Activated T-helper 1 cell treated with Interleukin-2 at 50 U/mL for 16 hours (primary cell): ENCODE measurements at places on chromosomes 5 and 9.

DNA sequence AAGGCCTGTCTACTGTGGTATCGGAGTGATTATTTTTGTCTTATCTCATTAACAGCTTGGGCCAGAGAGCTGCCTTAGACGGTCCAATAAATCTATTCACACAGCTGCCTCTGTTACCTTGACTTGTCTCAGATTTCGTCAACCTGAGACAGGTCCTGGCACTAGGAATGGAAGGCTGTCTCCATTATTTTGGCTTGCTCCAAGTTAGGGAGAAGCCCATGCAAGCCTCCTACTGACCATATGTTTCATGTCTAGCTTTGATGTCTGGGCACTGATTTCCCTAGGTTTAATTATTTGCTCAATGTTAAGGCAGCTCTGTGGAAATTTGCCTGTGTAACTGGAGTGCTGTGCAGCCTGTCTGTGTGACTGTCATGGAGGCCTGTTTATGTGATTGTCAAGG, 12.4 kb upstream of the RALGPS1 start:
- no peak for DNase-seq

DNA sequence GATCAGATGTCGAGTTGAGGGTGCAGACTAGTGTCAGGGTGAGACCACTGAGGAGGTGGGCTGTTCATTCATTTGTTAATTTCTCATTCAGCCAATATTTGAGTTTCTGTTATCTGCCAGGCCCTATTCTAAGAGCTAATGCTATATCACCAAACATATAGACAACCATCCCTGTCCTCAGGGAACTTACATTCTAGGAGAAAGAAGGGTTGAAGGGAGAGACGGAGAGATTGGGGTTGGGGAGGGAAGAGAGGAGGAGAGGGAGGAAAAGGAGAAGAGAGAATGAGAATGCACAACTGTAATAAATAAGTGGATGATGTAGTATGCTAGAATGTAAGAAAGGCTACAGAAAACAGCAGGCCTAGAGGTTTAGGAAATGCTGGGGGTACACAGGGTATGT, 129.9 kb upstream of the PITX1 start:
- DNase-seq, result no peak

DNA sequence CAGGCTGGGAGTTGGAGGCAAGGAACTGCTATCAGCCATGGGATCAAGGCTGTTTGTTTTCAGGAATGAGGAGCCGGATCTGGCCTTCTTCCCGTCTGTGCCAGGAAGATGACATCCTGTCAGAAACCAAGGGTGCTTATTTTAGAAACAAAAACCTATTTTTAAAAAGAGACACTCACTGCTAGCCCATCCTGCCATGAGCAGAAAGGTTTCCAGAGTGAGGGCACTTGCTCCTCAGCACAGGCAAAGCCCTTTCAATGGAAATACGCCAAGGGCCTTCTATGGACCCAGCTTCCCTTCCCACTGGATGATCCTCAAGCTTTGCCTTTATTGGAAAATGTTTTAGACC, 132.6 kb upstream of the FSTL4 start:
- DNase-seq, result no peak

DNA sequence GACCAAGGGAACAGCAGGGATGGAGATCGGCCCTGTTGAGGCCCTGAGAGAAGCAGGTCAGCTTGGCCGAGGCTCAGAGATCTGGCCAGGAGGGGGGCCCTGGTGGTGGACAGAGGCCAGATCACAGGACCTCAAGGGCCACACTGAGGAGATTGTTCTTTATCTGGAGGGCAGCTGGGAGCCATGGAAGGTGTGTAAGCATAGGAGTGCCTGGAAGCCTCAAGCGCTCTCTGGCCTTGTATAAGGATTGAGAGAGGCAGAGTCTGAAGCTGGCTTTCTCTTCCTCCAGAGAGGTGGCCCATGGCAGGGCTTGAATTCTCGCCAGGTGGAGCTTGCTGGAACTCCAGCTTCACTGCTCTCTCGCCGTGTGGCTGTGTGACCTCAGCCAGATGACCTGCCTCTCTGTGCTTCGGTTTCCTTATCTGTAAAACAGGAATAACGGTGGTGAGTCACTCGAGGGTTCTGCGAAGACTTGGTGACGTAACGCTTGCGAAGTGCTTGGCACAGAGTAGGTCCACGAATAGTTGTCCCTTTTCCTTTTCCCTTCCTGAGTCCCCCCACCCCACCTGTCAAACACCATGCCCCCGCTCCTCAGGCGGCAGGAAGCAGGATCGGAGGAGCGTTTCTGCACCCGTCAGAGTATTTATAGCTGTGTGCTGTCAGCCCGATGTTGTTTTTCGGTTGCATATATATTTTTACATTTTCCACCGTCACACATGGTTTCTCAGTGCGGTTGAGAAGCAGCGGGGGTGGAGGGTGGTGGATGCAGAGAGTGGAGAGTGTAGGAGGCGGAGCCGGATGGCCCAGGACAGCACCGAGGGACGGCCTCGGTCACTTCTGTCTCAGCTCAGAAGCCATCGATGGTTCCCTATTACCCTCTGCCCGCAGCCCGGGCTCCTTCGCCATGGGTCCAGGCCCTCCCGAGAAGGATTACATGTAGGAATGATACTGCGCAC, 17.0 kb upstream of the CRB2 start:
- DNase-seq, result peak; percentile 9

GRCh38 chr9:28004900-28005299, 431.6 kb upstream of the C9orf72 start:
- no peak for DNase-seq

- no peak for DNase-seq
These were observed 551.5 kb upstream of the TLE4 start for GRCh38 chr9:79020276-79020675.

GRCh38 chr5:35081134-35081533, 33.4 kb upstream of the AGXT2 start:
- no peak for DNase-seq

DNA sequence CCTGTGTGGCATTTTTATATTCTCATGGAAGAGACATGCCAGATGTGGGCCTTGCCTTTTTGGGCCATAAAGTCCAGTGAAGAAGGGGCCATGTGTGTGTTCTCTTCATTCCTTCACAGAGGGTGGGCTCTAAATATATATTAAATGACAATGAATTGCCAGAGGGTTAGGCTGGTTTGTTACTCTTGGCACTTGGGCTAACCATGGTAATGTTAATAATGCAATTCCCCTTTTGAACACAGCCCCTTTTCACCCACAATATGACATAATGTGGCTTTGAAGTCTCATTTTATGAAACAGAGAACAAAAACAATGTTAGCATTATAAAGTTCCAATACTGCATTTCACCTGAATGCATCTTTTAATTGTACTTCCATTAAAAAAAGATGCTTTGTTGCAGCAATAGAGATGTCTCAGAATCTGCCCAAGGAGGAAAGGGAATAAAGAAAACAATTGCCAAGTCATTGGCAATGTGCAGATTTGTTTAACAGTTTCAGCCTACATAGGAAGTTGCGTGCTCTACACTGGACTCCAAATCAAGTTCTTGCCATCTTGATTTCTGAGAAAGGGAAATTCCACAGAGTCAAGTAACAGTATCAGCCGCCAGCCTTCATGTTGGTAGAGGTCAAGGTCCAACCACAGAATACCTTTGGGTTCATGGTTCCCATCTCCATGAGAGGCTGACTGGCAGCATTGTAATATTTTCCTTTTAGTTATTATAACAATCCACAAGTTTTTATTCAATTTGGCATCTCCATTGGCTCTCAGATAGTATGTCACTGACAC, 141.9 kb downstream of the SLC12A2 start:
- no peak for DNase-seq

DNA sequence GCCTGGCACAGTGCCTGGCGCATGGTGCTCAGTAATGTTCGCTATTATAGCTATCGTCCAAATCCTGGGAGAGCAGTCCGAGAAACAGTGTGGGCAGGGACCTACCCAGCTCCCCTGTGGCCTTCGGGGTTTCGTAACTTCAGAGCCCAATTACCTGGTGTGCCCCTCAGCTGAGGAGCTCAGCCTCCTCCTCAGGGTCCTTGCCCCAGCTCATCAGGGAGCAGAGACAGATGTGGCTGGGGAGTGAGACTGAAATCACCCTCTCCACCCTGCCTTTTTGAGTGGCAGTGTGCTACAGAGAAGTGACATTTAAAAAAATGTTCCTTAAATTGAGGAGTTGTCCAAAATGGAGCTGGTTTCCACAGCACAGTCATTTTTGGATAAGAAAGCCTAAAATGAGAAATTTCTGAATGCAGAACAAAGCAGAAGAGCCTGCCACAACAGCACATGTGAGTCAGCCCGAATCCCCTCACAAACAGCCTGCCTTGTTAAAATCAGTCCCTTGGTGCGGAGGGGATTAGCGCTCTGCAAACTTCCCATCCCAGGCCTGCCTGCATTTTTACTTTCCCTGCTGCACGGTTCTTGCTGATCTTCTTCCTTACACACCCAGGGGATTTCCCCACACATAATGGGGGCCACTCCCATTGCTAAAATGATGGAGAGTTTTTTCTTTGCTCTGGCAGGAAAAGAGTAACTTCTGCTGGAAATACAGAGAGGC, 78.1 kb upstream of the PITX1 start:
- DNase-seq, result no peak

- DNase-seq, result no peak
These were observed 15.2 kb upstream of the SPATA9 start for GRCh38 chr5:95697781-95698681.

- DNase-seq, result no peak
These were observed 267.9 kb upstream of the PDE4D start for GRCh38 chr5:60161340-60161934.

- no peak for DNase-seq
These were observed 95.3 kb upstream of the RASGRF2 start for GRCh38 chr5:80864706-80865435.

DNA sequence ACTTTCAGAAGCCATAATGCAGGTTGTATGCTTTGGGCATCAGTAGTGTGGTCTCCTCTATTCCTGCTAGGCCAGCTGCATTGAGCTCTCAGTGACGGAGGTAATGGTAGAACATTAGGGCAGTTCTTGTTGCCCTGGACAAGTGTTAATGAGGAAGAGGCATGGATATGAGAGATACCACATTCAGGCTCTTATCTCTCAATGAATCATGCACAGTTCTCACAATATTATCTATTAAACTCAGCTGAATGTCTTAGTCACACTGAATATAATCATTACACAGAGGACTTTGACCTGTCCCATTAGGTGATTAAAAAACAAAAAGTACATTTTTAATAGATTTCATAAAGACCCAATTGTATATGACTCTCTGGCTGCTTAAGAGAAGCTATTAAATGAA, 76.6 kb upstream of the SSBP2 start:
- DNase-seq, result no peak

GRCh38 chr9:134332841-134333233, 6.6 kb downstream of the RXRA start:
- no peak for DNase-seq

DNA sequence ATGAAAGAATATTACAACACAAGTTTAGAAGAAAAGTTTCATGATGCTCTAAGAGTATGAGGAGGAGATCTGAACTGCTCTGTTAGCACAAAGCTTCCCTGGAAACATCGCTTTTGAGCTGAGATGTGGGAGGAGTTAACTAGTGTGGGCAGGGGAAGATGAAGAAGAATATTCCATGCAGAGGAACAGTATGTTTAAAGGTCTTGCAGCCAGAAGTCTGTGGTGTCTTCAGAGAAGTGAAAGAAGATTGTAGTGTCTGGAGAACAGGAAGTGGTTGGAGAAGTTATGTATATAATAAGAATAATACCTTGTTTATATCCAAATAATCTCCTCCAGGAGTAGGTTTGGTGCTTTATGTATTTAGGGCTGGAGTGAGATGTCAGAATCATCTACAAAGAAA, 406.7 kb downstream of the MAN2A1 start:
- no peak for DNase-seq

- no peak for DNase-seq
These were observed 113.8 kb upstream of the SPRY4 start for GRCh38 chr5:142438573-142438972.

DNA sequence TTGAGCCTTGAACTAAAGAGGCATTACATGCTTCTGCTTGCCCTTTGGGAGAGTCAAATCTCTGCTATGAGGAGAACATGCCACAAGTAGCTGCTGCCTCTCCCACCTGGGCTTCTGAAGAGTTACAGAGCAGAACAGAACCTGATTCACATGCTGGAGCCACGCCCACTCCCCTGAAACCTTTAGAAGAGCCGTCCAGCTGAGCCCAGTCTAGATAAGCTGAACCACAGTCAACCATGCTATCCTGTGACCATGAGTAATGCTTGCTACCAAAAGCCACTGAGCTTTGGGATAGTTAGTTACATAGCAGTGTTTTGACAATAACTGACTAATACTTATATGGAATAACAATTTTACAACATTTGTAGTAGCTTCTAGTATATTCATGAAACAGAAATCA, 111.0 kb upstream of the VCAN start:
- no peak for DNase-seq

DNA sequence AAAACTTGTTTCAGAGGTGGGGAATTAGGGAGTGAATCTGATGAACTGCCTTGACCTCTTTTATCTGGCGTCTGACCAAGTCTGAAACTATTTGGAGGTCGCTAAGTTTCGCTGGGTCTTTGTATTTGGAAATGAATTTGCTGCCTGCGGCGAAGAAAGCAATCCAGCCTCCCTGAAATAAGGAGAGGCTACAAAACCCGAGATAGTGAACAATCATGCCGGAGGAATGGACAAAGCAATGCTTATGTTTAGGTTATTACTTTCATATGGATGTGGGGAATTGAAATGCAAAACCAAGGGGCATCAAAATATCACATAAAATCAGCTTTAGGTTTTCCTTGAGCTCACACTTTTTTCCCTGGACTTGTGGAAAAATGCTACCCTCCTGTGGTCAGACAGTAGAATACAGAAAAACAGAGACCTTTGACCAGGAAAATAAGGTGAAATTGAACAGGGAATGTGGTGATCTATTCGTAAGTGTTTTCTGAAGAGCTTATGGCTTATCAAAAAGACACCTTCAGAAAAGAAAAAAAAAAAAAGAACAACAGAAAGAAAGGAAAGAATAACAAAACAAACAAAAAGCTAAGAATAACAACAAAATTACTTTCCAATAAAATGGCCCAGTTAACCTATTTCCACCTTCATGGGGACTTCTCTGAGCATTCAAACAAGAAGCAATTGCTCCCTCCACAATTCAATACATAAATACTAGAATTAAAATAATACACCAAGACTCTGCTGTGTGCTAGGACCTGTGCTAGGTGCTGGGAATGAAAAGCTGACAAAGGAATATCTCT, 68.6 kb upstream of the DPYSL3 start:
- no peak for DNase-seq

DNA sequence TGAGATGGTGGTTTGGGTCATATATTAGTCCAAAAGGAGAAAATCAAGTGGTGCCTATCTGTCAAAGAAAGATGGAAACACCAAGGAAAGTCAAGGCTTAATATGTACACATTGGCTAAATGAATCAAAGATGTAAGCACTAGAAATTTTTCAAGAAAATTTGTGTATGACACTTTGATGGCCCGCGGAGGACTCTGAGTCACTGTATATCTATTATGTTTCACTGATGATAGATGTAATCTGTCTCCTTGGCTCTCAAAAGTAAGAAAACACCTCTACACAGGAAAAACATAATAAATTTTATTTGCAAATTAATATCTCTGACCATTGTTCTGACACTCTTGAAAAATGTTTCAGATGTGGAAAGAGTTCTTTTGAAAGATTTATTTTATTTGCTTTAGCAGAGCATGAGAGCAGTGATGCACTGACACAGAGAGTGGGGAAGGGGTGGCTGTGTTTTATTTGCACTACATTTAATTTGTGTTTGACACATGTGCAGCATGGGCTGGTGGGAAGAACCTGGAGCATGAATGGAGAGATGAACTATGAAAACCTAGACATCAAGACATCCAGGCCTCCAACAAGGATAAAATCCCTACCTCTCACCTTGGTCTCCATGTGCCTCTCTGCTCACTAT, 180.8 kb upstream of the GAS1 start:
- DNase-seq, result no peak

- DNase-seq, result no peak
These were observed 332.8 kb upstream of the PTGER4 start for GRCh38 chr5:40346901-40347300.
